H54 (cell line): ENCODE measurements at places on chromosomes 16 and 17.

DNA sequence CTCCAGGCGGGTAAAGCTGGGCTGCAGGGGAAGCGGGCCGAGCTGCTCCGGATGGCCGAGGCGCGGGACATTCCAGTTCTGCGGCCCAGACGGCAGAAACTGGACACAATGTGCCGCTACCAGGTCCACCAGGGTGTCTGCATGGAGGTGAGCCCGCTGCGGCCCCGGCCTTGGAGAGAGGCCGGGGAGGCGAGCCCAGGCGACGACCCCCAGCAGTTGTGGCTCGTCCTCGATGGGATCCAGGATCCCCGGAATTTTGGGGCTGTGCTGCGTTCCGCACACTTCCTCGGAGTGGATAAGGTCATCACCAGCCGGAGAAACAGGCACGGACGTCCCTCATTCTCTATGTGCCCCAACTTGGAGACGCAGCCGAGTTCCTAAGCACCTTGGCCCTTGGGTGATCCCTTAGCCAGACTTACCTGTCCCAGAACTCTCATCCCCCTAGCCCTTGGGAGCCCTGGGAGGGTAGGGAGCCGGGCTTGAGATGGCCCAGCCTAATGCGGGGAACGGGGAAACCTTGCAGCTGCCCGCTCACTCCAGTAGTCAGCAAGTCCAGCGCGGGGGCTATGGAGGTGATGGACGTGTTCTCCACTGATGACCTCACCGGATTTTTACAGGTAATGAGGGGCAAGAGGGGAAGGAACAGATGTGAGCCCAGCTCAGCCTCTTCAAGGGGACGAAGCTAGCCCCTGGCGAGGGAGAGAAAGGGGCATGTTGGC lies 806 bp downstream of the MRM1 start:
- no peak for DNase-seq

GRCh38 chr17:55198690-55199370 lies 65.9 kb upstream of the HLF start:
- DNase-seq = no peak

DNA sequence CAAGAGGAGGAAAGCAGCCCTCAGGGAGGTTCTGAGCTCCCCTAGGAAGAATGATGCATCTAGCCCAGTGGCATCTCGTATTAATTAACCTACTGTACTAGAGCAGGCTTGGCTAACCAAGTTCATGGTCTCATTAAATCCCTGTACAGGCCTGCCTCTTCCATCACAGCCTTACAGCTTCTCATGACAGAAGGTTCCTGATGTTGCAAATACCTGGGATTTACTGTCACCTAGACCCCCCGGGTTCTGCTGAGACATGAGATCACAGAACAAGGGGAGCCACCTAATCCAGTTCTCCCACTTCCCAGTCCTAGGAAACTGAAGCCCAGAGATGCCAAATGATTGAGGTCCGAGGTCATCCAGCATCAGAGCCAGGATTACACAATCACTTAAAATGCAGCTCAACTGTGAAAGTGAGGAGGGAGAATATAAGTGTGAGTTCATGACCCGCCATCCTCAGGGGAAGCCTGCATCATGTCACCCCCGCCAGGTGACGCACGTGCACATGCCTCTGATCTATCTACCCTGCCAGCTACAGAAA lies 23.9 kb downstream of the ACLY start:
- DNase-seq = no peak

GRCh38 chr17:61469474-61469873 lies 17.3 kb downstream of the TBX4 start:
- no peak for DNase-seq

DNA sequence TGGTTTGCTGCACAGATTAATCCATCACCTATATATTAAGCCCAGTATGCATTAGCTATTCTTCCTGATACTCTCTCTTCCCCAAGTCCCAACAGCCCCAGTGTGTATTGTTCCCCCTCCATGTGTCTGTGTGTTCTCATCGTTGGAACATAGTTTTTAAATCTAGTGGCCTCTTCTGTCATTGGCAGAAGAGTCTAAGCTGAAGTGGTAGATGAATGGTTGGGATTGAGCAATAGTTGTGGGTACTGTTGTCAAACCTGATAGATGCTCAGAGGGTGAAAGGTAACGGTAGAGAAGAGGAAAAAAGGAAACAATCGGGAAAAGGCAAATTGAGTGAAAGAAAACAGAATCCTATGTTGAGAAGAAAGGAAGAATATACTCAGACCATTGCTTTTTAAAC lies 29.9 kb downstream of the MAP3K3 start:
- no peak for DNase-seq

DNA sequence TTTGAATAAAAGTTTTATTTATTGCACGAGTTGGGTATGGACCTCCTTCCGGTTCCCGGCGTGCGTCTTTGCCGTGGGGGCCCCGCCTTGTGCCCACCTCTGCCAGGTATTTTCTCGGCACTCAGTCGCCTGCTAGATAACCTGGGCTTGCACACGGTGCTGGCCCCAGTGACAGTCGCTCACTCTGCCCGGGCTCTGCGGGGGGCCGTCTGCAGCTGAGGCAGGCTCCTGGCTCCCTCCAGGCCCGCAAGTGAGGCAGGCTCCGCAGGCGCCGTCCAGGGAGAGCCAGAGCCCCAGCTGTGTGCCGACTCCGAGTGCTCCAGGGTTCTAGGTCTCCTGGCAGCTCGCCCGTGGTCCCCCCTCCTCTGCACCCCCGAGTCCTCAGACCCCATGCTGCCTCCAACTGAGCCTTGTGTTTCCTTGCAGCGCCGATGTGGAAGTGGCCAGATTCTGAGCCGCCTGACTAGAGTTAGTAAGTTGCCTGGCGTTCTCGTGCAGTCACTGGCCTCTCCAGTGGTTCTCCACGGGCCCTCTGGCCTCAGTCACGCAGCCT lies 54.7 kb upstream of the PVALEF start:
- DNase-seq = no peak

GRCh38 chr17:11980813-11981212 lies 16.5 kb downstream of the ZNF18 start:
- no peak for DNase-seq

DNA sequence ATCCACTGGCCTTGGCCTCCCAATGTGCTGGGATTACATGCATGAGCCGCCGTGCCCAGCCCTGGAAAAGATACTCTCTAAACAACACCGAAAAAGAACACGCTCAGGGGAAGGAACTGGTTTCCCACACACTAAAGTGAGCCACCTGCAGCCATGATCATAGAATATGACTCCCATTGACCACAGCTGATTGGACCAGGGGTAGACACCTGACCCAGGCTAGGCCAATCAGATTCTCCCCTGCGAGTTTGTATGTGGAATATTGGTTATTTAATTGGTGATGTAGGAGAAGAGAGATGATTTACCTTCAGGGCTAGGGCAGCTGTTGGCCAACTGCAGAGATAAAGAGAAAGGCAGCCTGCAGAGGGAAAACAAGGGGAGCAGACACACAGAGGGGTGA lies 9.0 kb upstream of the GGA2 start:
- DNase-seq = no peak

DNA sequence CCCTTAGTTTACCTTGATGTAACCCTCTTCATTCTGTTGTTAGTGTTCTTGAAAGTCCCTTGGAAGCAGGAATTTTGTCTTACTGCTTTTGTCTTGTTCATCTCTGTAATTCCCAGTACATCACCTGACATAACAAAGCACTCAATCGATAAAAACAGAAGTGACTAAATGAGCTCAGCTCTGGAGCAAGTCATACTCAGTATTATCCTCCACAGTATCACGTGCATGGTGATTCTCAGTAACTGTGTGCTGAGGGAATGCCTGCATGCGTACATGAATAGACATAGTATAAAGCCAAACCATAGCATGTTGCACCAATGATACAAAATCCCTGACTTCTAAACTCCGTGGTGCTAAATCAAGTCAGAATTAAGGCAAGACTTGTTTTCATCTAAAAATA lies 7.2 kb downstream of the KRT38 start:
- no peak for DNase-seq

DNA sequence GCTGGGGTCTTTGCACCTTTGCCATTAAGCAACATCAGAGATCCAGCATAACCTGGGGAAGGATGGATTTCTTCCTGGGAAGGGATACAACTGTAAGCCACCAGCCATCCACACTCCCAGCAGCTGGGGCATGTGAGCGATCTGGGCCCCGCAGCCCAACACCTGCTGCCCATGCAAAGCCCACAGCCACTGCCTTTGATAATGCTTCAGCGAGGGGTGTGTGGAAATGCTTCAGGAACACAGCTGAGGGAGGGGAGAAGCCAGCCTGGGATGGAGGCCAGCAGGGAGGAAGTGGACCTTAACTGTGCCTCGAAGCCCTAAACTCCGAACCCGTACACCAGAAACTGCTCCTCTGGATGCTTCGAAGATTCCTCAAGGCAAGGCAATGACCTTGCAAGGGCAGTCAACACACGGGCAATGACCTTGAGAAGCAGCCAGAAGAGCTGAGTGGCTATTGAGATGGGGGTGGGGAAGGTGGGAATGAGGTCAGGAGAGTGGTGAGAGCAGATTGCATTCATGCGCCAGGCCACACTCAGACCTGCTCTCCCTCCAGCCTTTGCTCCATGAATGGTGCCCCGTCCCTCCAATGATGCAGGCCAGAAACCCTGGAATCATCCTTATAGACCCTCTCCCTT lies 49.1 kb downstream of the KATNIP start:
- no peak for DNase-seq

DNA sequence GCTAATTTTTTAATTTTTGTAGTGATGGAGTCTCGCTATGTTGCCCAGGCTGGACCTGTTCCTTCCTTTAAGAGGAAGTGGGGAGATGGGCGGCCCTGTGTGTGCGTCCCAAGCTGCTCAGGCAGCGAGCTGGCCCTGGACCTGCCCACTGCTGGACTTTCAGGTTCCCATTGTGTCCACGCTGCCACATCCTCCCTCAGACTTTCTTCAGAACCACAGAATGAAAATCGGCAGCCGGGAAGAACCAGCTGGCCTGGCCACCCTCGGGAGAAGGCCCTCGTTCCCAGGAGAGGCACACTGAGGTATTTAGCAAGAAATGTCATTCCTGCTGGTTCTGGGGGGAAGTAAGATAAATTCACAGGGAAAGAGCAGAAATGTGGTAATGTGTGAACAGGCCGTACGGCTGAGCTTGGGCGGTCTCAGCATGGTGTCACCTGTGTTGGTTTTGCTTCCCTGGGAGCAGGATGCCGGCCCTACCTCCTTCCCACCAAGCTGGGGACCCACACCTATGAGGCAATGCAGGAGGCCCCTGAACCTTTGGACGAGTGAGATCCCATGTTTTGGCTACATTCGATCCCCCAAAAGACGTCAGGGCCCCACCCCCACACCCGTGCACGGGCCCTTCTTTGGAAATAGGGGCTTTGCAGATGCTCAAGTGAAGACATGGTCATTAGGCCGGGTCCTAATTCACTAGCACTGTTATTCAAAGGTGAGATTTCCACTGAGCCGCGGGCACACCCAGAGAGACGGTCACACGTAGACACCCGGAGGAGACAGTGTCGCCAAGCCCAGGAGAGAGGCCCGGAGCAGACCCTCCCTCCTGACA lies 35.9 kb upstream of the ZNF469 start:
- no peak for DNase-seq

DNA sequence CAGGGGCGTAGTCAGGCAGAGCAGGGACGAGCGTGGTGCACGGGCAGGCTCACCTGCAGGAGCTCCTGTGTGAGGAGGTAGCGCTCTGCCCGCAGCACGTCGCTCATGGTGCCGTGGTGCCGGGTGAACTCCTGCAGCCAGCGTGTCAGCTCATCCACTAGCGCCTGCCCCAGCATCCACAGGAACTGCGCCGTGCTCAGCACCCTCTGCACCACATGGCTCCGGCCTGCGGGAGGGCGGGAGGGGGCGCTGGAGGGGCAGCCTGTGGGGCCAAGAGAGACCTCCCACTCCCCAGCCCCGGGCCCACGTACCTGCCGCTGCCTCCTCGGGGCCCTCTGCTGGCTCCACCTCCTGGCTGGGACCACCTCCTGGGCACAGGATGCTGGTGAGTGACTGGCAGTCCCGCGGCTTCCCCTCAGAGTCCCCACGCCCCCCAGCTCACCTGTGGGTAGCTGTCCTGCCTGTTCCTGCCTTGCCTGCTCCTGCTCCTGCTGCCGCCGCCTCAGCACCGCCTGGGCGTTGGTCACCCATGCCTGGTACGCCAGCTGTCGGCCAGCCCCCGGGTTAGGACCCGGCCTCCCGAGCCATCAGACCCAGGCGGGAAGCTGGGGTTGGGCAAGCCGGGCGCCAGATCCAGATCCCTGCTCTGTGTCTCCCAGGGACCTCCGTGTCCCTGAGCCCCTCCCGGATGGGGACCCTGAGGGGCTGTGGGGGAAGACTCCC lies 16.6 kb downstream of the CTU2 start:
- no peak for DNase-seq

DNA sequence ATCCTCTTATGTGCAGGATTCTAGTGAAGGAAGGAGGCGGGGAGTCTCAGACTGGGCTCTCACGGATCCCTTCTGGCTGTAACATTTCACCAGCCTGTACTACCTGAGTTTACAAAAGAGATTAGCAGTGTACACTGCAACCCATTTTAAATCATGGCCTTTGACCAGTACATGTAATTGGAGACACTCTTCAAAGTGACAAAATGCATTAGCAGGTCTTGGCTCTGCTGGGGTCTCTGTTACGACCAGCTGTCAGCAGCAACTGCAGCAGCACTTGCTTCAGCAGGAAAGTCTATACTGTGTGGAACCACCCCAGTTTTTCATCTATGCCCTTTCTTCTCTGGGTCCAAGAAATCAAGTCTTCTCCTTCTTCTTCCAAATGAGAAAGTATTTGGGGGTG lies 322.8 kb upstream of the ASIC2 start:
- DNase-seq = no peak

DNA sequence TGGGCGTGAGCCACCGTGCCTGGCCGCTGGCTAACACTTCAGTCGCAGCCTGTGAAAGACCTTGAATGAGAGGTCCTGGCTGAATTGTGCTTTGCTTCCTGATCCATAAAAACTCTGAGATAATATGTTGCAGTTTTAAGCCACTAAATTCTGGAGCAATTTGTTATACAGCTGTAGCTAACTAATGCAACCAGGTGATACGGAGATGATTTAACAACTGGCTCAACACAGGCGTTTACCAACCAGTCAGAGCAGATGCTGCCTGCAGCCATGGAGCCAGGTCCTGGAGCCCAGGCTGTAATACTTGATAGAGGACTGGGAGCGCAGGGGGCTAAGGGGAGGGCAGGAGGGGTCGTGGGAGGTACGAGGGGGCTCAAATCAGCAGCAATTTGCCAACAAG lies 50.9 kb downstream of the PLXDC1 start:
- no peak for DNase-seq

- DNase-seq = no peak
Measured at GRCh38 chr16:56551796-56552738, 12.8 kb upstream of the MT4 start.

DNA sequence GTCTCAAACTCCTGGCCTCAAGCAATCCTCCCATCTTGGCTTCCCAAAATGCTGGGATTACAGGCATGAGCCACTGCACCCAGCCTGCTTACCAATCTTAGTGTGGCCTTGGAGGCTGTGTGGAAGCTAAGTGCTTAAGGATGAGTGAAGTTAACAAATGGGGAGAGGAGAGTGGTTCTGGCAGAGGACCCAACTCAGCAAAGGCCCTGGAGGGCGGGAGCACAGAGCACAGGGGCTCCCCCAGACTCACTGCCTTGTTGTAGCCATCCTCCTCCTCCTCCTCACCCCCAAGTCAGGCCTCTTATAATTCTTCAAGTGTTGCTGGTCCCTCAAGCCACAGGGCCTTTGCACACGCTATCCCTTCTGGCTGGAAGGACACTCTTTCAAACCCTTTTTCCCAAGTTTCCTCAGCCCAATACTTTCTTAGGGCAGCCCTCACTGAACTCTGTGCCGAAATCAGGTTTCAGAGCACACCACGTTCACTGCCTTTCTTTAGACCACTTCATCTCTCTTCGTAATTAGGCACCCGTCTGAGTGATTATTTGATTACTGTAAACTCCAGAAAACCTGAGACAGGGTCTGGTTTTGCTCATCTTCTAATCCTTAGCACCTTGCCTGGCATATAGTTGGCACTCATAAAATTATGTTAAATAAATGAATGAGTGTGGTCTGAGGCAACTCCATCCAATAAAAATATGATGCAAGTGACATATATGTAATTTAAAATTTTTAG lies 23.4 kb downstream of the NGFR start:
- no peak for DNase-seq
